ENCODE measurements at places on chromosomes 11 and 22.

DNA sequence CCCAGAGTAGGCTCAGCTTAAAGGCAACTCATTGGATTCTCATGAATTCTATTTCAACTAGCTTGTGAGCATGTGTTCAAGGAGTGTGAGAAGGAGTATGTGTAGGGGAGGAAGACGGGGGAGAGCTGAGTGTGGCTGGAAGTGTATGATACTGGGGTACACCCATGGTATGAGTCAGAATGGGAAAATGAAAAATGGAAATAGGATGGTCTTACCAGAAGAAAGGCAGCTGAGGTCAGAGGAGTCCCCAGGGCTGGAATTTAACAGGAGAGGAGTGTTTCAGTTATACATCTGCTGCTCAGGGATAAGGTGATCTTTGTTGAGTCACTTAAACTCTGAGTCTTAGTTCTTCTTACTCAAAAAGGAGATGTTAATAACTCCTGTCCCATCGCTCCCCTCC is 6.7 kb upstream of the ADAMTS15 start:
- no peak overlapping the region for H3K4me3 ChIP-seq
- no peaks in the 10 kb centered on the region for H3K27me3 ChIP-seq
- no peaks in the 10 kb centered on the region for H3K36me3 ChIP-seq
- DNase-seq: no peak
- peaks cover 16% of the 10 kb centered on the region for H3K4me1 ChIP-seq
- H3K27ac ChIP-seq: no peak overlapping the region

DNA sequence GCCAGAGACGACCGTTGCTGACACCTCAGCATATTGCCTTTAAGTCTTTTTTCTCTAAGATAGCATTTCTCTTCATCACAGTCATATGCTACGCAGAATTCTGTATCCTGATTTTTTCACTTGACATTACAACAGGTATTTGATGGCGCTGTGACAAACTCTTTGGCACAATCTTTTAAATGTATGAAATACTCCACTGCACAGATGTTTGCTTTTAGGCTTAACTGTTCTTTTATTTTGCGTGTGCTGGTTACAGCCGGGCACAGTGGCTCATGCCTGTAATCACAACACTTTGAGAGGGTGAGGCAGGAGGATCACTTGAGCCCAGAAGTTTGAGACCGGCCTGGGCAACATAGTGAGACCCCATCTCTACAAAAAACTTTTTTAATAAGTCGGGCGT is 52.0 kb upstream of the PPP6R3 start:
- no peak for DNase-seq
- H3K27ac ChIP-seq: no peak overlapping the region
- no peaks in the 10 kb centered on the region for H3K36me3 ChIP-seq
- H3K4me3 ChIP-seq: no peak overlapping the region
- H3K27me3 ChIP-seq: no peaks in the 10 kb centered on the region

DNA sequence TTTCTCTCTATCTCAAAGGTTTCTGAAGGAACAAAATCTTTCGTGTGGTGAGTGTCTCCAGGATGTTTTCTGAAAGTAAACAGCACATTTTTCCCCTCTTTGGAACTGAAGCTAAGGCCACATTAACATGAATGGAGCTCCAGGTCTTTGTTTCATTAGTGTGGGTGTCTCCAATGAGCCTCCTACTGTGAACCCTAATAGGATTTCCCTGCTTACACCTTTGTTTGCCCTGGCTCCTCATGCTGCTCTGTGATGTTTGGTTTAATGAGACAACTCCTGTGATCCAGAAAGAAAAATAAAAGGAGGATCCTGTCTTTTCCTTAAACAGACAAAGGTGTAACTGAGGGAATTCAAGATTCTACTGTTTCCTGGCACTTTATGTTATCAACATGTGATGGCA is 76.9 kb upstream of the SLC6A5 start:
- no peaks in the 10 kb centered on the region for H3K27me3 ChIP-seq
- H3K36me3 ChIP-seq: no peaks in the 10 kb centered on the region
- no peak for DNase-seq
- no peaks in the 10 kb centered on the region for H3K4me1 ChIP-seq

DNA sequence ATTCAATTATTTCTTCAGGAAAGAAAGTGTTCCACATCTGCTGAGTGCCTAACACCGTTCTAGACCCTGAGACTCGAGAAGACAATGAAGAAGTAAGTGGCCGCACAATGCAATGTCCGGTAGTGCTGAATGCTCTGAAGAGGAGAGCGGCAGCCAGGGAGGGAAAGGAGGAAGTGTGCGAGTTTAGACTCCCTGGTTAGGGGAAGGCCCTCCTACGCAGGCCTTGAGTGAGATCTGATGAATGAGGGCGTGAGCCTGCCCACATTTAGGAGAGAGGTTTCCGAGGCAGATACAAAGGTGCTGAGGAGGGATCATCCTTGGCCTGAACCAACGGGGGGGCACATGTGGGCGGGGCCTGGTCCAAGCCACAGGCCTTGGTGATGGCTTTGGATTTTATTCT is 558.6 kb downstream of the NTM start:
- no peaks in the 10 kb centered on the region for H3K27me3 ChIP-seq
- H3K4me1 ChIP-seq: no peaks in the 10 kb centered on the region
- DNase-seq: no peak
- no peak overlapping the region for H3K27ac ChIP-seq
- no peaks in the 10 kb centered on the region for H3K36me3 ChIP-seq
- no peak overlapping the region for H3K4me3 ChIP-seq

DNA sequence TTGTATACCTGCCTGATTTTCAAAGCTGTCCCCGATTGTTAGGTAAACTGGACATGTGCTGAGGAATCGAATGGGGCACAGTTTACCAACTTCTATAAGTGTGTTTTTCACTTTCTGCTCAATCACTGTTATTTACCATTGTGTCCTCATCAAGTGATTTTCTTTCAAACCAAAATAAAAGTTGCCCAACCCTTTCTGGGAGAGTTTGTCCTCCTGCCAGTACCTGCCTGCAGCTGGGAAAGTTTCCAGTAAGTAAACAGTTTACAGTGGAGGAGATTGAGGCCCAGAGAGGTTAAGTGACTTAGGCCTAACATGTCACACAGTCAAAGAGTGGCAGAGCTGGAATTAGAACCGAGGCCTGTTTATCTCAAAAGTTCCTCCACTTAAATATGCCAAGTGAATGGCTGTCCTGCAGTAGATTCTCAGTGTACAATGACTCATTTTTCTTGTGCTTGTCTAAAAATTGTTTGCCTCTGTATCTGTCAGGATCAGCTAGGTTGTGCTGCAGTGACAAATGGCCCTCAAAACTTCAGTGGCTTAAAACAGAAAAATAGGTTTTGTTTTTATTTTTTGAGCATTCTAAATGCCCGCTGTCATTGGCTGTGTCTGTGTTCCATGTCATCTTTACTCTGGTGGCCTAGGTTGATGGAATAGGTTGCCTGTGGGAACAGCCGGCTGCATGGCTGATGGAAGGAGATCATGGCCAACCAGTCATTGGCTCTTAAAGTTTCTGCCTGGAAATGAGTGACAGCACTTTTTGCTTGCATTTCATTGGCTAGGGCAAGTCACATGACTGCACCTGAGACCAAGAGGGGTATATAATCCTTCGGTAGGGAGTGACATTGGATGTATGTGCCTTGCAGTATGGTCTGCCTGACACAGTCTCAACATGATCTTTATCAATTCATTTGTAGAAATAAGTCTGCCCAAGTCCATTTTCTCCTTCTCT is 61.8 kb upstream of the CRYBB3 start:
- H3K4me1 ChIP-seq: no peaks in the 10 kb centered on the region
- no peak for DNase-seq
- no peak overlapping the region for H3K27ac ChIP-seq

GRCh38 chr11:34263441-34264091 is 94.2 kb downstream of the ABTB2 start:
- no peaks in the 10 kb centered on the region for H3K27me3 ChIP-seq
- H3K27ac ChIP-seq: no peak overlapping the region
- no peaks in the 10 kb centered on the region for H3K36me3 ChIP-seq

DNA sequence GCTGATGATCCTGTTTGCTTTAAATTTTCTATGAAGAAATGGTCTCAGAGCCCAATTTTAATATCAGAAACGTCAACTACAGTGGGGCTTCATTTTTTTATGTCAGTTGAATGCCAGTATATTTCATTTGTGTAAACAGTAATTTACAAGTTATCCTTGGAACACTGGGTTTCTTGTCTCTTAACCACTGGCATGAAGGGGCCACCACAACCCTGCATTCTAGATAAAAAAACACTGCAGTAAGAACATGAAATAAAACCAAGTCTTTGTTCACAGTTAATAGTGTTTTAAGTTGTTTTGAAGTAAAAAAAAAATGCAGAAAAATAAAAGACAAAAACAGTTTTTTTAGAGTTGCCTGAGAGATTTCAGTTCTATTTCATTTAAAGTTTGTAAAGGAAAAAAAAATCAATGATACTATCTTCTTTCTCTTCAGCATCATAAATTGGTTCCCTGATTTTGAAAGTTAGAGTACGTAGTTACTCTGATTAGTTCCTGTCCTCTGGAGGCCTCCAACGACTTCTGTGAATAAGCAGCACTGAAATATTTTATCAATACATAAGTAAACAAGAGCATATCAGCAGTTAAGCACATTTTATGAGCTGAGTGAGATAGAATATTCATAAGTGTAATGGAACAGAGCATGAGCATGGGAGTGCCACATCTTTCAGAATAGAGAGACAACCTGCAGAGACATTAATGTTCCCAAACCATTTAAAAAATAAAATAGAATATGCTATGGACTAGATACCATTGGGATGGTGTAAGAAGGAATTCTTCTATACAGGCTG is 7.8 kb upstream of the DDI1 start:
- no peak overlapping the region for H3K27ac ChIP-seq
- no peak overlapping the region for H3K4me3 ChIP-seq
- no peaks in the 10 kb centered on the region for H3K4me1 ChIP-seq
- no peak for DNase-seq
- H3K27me3 ChIP-seq: no peaks in the 10 kb centered on the region

DNA sequence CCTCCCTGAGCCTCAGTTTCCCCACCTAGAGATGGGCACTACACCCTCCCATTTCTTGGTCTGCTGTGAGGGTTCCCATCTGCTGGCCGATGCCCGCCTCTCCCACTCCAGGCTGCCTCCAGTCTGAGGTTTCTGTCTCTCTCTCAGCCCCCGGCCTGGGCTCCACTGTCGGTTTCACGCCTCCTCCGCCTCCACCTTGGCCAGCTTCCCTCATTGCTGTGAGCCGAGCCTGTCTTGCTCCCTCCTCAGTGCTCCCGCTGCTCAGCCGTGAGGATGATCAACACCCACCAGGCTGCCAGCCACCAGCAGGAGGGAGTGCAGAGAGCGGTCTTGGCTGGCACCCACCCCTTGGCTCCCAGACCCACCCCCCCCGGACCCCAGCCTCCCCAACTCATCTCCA is 61.0 kb downstream of the CYTH4 start:
- no peaks in the 10 kb centered on the region for H3K27me3 ChIP-seq
- no peaks in the 10 kb centered on the region for H3K4me1 ChIP-seq
- no peaks in the 10 kb centered on the region for H3K36me3 ChIP-seq
- H3K4me3 ChIP-seq: no peak overlapping the region
- no peak for DNase-seq

GRCh38 chr11:15048616-15049015 is 24.8 kb upstream of the CALCB start:
- H3K36me3 ChIP-seq: no peaks in the 10 kb centered on the region
- DNase-seq: no peak
- H3K27ac ChIP-seq: no peak overlapping the region
- H3K27me3 ChIP-seq: no peaks in the 10 kb centered on the region
- no peaks in the 10 kb centered on the region for H3K4me1 ChIP-seq
- H3K4me3 ChIP-seq: no peak overlapping the region

- H3K27ac ChIP-seq: no peak overlapping the region
- no peaks in the 10 kb centered on the region for H3K4me1 ChIP-seq
- no peaks in the 10 kb centered on the region for H3K36me3 ChIP-seq
- no peaks in the 10 kb centered on the region for H3K27me3 ChIP-seq
- DNase-seq: peak; percentile 87
Measured at GRCh38 chr11:14554959-14555358, 34.8 kb upstream of the PSMA1 start.
